ENCODE measurements at places on chromosomes 4 and X.

- DNase-seq, result peak; percentile 63
Observed at GRCh38 chr4:151325111-151325948, at the start of gene SH3D19. TSS of gene SH3D19 (minus strand) at chr4:151325605. CDS start at chr4:151325352, 253 bp downstream.

DNA sequence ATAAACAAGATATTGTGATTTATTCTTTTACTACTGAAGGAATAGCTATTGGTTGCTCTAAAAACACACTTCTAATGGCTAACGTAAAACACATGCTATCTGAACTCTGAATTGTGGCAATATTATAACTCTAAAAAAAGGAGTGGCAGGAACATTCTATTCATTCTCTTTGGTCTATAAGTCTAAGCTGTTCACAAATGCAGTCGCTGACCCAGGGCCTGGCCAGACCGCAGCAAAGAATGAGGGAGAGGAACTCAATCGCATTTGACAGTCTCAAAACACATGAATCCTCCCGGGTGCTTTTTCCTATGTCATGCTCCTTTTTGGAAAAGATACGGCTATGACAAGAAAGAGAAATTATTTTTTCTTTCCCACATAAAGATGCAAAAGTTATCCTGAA is 651.6 kb upstream of the PITX2 start:
- DNase-seq, result no peak

GRCh38 chrX:118513120-118513898 is 17.7 kb downstream of the DOCK11 start:
- DNase-seq, result peak; percentile 8

- DNase-seq, result peak; percentile 84
Observed at GRCh38 chr4:185219551-185220344, 10.3 kb downstream of the SNX25 start.

DNA sequence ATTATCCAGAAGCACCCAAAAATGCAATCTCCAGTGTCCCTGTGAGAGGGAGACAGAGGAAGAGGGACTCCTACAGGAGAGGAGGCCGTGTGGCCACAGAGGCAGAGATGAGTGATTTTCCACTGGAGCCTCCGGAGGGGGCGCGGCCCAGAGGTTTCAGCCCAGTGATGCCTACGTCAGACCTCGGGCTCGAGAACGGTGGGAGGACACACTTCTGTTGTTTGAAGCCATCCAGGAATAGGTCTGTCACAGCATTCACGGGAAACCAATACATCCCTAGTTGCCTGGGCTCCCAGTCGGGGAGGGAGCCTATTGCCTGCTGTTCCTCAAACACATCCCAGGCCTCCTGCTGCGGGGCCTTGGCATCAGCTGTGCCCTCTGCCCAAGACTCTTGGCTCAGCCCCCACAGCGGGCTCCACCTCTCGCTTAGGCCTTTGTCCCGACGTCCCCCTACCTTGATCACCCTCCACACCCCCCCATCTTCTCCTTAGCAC is 39.2 kb upstream of the HMX1 start:
- no peak for DNase-seq
